Stimulated activated CD8-positive, alpha-beta memory T cell treated with anti-CD3 and anti-CD28 coated beads, Interleukin-4, amount 100 ng/mL, for 4 hours (primary cell): ENCODE measurements at places on chromosomes 5 and 9.

DNA sequence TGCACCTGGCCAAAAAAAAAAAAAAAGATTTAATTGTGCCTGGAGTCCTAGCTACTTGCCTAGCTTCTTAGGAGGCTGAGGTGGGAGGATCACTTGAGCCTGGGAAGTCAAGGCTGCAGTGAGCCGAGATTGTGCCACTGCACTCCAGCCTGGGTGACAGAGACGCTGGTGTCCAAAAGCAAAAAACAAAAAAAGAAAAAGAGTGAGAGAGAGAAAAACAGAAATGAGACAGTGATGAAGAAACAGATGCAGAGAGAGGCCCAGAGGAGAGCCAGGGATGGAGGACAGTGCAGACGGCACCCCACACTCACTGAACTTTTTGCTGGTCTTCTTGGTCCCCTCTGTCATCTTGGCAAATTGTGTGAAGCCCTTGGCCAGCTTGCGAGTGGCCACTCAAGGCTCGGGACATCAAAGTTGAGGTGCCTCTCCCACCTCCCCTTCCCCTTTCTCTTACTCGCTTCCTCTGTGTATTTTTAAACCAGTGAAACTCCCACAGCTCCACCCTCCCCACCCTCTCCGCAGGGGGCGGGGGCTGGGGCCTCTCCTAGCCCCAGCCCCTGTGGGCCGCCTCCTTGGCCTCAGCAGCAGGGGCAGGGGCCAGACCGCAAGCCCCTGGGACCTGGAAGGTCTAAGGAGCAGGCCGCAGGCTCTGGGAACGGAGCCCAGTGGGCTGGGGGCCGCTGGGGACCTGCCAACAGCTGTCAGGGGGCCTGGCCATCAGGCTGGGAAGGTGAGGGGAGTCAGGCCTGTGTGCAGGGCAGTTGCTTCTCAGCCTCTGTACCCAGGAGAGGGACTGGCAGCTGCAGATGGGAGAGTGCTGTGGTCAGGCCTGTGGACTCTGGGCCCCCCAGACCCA is at the start of gene SH2D3C:
TSS of gene SH2D3C (minus strand) at position 387 of the 856 bp plus-strand sequence. CDS start at position 348, 39 bp downstream.
- DNase-seq = no peak

- no peak for DNase-seq
These were observed 268.2 kb upstream of the RFX3 start for GRCh38 chr9:3793971-3794383.

- no peak for DNase-seq
These were observed 98.4 kb downstream of the NLN start for GRCh38 chr5:65820373-65820772.

DNA sequence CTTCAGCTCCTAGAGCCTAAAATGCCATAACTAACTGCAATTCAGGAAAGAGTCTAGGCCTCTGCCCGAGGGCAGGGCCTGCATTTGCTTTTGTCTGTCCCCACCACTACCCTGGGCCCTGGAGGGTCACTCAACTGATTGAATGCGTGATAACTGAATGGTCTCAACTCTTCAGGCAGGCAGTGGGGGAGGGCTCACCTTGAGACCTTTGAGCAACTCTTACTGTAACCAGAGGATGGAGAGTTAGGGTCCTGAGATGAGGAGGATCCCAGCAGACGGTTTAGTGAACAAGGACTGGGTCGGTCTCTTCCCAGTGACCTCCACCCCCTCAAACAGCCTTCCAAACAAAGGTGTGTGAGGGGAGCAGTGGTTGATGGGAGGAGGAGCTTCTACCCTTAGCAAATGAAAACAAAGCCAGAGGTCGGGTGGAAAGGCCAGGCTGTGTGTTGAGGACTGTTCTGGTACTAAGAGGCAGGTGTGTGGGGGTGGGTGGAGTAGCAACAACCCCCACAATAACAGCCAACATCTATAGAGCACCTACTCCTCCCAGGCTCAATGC is 59.4 kb downstream of the CXXC5 start:
- no peak for DNase-seq

- DNase-seq = no peak
These were observed 163.2 kb downstream of the ARRDC3 start for GRCh38 chr5:91219803-91220371.

- DNase-seq = no peak
These were observed 21.3 kb upstream of the DENND4C start for GRCh38 chr9:19209188-19209587.

DNA sequence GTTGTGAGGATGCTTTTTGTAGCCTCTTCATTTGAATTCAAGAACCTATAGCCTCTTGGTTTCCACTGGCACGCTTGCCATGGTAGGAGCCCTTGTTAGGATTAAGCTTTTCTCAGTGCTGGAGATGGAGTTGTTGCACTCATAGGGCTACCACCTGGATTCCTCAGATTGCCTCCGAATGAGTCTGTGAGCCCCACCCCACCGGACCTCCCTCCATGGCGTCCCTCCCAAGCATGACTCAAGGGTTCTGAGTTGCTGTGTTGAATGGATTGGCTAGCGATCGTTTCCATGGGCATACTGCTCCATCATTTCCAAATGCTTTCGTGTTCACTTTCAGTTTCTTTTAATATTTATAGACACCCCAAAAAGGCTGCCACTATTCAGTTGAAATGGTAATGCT is 69.9 kb downstream of the DAPK1 start:
- DNase-seq = no peak

- no peak for DNase-seq
These were observed 48.6 kb upstream of the RNU6ATAC start for GRCh38 chr9:134212809-134213507.

GRCh38 chr9:4182831-4183230 is 117.0 kb downstream of the GLIS3 start:
- no peak for DNase-seq

- no peak for DNase-seq
These were observed 77.9 kb downstream of the HMCN2 start for GRCh38 chr9:130343445-130343918.

GRCh38 chr5:13673511-13673910 is 271.0 kb downstream of the DNAH5 start:
- no peak for DNase-seq

GRCh38 chr9:94656200-94656599 is 16.9 kb upstream of the FBP1 start:
- no peak for DNase-seq

DNA sequence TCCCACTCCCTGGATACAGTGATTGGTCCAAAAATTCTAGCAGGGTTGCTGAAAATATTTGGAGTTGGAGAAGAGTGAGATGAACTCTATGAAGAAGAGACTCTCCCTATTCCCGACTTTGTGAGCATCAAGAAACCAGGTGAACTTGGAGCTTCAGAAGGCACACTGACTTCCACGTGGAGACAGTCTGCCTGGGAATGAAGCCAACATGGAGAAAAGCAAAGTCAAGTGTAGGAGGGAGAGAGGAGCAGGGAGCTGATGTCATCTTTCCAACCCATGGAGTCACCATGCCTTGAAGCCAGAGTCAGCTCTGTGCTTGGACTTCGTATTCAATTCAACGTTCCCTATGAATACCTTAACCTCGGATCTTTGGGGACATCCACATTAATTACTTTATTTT is 125.1 kb downstream of the NPR3 start:
- no peak for DNase-seq

DNA sequence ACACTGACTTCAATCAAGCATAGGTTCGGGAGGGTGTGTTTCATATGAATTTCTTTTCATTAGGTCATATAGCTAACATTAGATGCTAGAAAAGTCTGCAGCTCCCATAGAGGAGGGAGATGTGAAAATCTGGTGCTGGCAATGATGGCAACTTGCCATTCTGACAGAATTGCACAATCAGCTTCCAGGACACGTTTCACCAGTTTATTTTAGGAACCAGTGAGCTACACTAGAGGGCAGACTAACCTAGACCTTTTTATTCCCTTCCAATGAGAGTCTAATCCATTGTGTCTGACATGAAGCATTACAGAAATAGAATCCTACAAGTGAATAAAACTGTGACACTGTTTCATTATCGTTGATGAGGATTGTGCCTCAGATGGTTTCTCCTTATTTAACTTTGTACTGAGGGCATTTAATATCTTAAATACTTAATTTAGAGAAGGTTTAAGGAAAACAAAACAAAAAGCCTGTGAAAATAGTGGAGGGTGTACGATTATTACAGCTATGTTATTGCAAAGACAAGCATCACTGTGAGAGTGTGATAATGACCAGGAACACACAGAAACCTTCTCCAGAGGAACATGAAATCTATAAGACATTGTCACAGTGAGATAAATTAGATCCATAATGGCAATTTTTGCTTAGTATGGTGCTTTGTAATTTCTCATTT is 363.3 kb upstream of the RPS23 start:
- no peak for DNase-seq

- DNase-seq = no peak
These were observed 236.2 kb downstream of the SYK start for GRCh38 chr9:91037511-91038482.

DNA sequence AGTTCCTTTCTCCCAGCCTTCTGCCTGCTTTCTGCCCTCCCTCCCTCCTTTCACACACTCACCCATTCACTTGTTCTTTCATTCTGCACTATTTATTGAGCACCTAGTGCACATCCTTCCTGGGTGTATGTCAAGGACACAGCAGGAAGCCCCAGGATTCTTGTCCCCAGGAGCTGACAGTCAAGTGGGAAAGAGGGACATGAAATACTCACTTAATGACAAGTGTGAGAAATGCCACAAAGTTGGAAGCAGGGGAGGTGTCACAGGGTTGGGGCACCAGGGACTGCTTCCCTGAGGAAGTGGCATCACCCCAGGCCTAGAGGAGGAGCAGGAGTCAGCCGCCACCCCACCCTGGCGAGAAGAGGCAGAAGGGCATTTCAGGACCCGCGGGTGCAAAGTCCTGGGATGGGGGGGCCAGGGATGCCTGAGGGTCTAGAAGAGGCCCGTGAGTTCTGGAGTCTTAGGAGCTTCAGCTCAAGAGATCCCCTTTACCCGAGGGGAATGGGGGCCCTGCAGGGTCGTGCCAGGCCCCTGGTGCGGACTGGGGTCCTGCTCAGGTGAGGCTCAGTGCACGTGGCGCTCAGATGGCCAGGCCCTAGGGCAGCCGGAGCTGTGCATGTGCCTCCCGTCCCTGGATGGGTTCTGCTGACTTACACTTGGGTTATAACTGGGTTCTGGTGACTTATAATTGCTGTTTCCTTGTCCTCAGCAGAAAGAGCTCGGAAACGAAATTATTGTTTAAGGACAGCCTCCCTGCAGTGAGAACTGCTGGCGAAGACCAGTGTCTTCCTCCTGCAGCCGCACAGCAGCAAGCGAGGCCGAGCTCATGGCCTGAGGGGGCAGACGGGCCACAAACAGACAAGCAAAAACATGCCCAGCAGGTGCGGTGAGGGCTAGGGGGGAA is 16.9 kb upstream of the LAMC3 start:
- no peak for DNase-seq

GRCh38 chr5:144089401-144090021 is 80.9 kb downstream of the YIPF5 start:
- DNase-seq = no peak

- DNase-seq = no peak
These were observed 63.8 kb upstream of the RNF130 start for GRCh38 chr5:180135128-180135955.

DNA sequence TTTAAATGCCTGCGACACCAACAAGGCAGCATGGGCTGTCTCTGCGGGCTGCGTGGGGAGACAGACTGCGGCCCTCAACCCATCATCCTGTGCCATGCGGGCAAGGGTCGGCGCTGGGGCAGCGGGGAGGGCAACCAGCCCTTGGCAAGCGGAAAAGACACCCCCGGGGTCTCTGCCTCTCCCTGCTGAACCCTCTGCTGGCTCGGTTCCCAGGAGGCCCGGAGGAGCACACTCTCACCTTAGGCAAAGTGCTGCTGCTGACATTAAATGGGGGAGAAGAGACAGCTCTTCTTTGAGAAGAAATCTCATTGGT is 129.6 kb upstream of the PPP1R26 start:
- DNase-seq = no peak

GRCh38 chr5:102922111-102922720 is 167.1 kb downstream of the PAM start:
- DNase-seq = no peak

DNA sequence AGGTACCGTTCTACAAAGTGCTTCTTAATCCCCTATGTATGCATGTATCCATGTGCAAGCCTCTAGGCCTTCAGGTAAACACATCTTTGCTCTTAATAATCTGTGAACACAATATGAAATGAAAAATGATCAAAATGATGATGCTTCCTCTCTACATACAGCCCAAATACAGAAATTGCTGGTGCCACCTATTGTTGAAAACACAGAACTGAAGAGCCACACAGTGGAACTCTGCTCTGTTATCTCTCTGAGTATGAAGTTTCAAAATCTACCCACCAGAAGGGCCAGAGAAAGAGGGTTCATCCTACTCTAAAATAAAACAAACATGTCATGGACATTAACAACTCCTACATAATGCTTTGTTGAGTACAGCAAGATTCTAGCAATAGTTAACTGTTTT is 71.3 kb downstream of the GLIS3 start:
- DNase-seq = no peak

DNA sequence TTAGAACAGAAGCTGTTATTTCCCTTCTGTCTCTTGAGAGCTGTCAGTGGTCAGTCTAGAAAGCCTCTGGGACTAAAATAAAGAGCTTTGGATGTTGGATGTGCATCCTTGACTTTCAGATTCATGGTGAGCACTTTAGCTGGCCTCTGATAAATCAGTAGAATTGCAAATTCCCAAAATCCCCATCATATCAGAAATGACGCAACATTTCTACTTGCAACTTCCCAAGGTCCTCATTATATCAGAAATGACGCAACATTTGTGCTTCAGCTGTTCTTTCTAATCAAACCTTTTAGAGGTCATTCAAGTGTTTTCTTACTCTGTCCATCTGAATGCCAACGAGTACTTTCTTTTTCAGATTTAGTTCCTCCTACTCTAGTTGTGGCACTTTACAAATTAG is 167.3 kb upstream of the MOCS2 start:
- DNase-seq = no peak
